ENCODE measurements at places on chromosomes 13 and 19. TPM values are rescaled to one million over a fixed set of nuclear protein-coding genes. Genes with fewer than 3 reads are reported as not detected.

- peak; percentile 78 for DNase-seq
These were observed 759 bp downstream of the RB1 start for GRCh38 chr13:48304143-48304876.

DNA sequence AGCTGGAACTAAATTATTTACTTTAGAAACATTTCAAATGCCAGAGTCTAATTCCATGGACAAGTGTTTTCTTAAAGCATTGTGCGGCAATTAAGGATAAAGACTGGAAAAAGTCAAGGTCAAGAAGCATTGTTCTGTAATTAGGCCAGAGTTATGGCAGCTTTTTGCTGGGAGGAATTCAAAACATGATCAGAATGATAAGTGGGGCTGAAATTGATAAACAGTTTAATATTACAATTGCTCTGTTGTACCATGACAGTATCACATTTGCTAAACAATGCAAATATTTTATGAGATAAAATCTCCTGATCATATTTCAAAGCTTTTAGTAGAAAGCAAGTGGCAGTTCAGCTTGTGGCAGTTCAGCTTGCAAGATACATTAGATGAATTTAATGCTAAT, 513.7 kb downstream of the GPC6 start:
- DNase-seq, result no peak

Gene FOSB
- total RNA-seq, result 0.94 TPM

GRCh38 chr13:63696055-63696454, 2280.4 kb upstream of the PCDH20 start:
- no peak for DNase-seq

Gene NMRK2
- 568 TPM for total RNA-seq

DNA sequence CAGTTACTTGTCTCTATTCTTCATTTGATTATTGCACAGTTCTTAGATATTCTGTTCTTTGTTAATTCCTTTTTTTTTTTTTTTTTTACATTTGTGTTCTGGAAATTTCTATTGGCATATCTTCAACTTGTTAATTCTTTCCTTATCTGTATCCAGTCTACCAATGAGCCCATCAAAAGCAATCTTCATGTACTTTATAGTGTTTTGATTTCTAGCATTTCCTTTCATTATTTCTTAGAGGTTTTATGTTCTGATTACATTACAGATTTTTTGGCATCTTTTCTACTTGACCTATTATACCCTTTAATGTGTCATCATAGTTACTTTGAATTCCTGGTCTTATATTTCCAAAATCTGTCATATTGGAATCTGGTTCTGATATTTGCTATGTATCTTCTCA, 2194.8 kb downstream of the PCDH9 start:
- DNase-seq, result no peak

Measured in cardiac septum (tissue), 1 donor.